ENCODE measurements at places on chromosomes 2 and 18.
A peak's percentile ranks its signal among the peaks of the same experiment; 100 is the strongest.

- no peak for DNase-seq
Measured at GRCh38 chr18:23890589-23890988, 124.0 kb upstream of the TTC39C start.

DNA sequence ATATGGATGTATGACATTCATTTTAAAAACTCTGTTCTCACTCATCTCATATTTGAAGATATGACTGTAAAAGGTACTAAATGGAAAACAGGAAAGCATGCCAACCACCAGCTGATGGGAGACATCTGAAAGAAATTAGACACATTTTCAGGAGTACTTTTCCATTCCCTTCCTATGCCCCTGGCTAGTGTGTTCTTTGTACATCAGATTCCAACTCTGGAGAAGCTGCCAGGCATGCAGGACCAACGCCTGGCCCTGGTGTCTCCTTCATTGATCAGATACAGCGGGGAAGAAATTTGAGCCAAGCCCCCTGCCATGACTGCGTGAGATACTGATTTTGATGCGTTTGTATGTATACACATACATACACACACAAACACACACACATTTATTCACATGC, 599.0 kb upstream of the SYT4 start:
- DNase-seq, result no peak

DNA sequence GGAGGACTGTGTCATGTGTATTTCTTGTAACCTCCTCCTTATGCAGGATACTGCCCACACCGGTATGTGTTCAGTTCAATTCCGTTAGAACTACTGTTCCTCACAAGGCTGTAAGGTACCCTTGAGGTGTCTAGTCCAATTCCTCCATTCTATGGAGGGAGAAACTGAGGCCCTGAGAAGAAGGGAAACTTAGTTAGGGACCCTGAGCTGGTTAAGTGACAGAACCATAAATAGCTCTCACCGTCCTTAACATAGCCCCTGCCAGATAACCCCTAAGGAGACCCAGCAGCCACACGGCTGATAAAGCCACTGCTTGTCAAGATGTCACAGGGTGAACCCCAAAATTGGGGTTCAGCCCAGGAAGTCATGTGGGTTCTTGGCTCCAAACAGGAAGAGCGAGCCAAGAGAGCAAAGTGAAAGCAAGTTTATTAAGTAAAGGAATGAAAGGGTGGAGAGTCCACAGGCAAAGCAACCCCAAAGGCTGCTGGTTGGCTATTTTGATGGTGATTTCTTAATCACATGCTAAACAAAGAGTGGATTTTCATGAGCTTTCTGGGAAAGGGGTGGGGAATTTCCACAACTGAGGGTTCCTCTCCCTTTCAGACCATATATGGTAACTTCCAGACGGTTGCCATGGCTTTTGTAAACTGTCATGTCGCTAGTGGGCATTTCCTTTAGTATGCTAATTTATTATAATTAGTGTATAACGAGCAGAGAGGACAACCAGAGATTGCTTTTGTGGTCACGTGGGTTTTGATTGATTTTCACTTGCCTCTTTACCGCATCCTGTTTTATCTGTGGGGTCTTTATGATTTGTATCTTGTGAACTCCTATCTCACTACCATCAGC, 83.4 kb upstream of the RTN4 start:
- no peak for DNase-seq

DNA sequence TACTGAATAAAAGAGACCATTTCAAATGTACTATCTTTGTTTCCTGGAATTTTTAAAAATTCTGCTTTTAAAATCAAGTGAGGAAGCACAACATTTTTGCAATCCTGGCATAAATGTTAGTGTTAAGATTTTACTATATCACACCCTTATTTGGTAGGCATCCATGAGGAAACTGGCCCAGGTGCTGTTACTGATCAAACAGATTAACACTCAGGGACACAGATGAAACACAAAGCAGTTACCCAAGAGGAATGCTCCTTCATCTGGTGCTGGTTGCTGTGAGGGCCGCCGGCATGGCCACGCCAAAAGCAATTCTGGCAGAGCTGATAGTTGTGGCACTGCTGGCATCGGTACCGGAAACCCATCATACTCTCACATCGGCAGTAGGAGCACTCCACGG, 96.8 kb downstream of the DTNB start:
- no peak for DNase-seq

DNA sequence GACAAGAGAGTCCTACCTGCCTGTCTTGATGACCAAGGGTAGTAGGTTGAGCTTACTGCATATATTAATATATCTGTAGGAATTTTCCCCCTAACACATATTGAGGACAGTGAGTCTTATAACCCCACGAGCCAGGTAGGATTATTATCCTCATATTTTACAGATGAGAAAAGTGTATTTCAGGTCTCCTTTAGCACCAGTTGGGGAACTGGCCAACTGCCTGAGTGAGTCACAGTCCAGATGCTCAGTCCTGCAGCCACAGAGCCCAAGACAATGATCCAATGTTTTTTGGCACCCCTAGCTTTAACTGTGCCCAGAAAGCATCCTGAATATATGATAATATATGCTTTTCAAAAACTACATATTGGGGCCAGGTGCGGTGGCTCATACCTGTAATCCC, 30.8 kb upstream of the GLS start:
- DNase-seq, result no peak

- peak; percentile 67 for DNase-seq
Measured at GRCh38 chr2:104434318-104434792, 419.6 kb upstream of the POU3F3 start.

GRCh38 chr2:77007686-77008085, 514.5 kb downstream of the LRRTM4 start:
- DNase-seq, result peak; percentile 44

DNA sequence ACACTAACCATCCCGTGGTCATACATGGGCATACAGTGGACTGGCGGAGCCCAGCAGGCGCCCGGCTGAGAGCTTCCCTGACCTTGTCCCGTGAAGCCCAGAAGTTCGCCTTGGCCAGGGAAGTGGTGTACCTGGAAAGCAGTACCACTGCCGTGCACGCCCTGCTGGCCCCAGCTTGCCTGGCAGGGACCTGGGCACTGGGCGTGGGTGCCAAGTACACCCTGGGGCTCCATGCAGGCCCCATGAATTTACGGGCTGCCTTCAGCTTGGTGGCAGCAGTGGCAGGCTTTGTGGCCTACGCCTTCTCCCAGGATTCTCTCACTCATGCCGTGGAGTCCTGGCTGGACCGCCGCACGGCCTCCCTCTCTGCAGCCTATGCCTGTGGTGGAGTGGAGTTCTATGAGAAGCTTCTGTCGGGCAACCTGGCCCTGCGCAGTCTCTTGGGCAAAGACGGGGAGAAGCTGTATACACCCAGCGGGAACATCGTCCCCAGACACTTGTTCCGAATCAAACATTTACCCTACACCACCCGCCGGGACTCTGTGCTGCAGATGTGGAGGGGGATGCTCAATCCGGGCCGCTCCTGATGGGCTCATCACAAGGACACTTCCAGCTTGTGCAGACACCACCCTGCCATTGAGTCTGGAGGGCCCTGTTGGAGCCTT, 2.3 kb downstream of the TMEM177 start:
- DNase-seq, result no peak

DNA sequence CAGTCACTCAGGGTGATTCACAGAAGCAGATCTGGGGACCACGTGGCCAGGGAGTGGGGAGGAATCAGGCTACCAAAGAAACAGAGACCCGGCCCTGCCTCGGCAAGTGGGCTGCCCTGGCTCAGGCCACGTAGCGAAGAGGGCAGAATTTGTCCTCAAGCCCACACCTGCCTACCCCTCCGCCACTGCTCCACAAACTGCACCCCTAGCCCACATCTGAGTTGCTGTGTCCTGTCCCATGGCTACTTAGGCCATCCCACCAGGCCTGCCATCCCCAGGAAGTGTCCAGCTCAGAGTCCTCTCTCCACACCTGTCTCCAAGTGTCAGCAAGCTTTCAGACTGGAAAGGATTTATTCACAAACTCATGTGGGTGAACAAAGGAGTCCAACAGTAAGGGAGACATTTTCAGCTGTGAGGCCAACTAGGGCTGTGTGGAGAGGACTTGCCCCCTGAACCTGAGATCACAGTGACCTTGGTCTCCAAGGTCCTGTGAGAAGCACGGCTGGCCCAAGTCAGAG, 31.7 kb upstream of the ASPRV1 start:
- no peak for DNase-seq

DNA sequence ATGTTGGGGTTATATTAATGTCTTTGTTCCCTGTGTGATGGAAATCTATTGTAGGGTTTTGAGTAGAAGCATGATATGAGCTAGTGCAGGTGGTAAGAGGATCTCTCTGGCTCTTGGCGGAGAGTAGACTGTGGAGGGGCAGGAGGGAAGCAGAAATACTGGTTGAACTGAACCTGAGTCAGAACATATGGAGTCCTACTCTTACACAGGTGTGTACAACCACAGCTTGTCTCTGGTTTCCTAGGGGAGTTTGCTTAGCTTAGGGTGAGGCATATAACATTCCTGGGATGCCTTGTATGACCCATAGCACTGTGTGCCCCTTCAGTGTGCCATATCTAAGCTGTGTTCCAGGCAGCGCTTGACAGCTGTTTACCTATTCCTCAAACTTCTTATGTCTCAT, 97.3 kb upstream of the GCFC2 start:
- DNase-seq, result no peak

- DNase-seq, result no peak
Measured at GRCh38 chr18:5747678-5748077, 147.6 kb downstream of the TMEM200C start.

GRCh38 chr2:142153601-142154000, 22.8 kb upstream of the LRP1B start:
- DNase-seq, result no peak

GRCh38 chr18:59353079-59353680, 5.9 kb downstream of the LMAN1 start:
- no peak for DNase-seq

- DNase-seq, result no peak
Measured at GRCh38 chr2:27946530-27947060, 56.1 kb downstream of the BABAM2 start.

DNA sequence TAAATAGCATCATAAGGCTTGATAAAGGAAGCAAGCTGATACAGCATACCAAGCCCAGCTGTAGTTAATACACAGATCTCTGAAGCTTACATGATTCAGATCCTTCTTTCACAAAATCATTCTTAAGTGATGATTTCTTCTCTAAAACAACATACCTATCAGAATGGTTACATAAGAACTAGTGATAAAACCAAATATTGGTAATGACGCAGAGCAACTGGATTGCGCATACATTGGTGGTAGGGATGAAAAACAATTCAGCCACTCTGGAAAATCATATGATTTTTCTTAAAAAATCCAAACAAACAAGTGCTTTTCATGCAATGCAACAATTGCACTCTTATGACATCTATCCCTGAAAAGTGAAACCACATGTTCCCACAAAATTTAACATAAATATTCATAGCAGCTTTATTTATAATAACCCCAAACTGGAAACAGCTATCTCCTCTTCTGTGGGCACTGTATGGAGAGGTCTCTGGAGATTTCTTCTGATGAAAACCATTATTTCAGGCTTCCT, 153.6 kb upstream of the DSEL start:
- no peak for DNase-seq

GRCh38 chr2:240640939-240641338, 15.7 kb downstream of the GPR35 start:
- peak; percentile 2 for DNase-seq

GRCh38 chr18:56804395-56804794, 153.2 kb downstream of the WDR7 start:
- no peak for DNase-seq

- DNase-seq, result peak; percentile 72
Measured at GRCh38 chr2:225274751-225275150, 124.8 kb upstream of the NYAP2 start.

DNA sequence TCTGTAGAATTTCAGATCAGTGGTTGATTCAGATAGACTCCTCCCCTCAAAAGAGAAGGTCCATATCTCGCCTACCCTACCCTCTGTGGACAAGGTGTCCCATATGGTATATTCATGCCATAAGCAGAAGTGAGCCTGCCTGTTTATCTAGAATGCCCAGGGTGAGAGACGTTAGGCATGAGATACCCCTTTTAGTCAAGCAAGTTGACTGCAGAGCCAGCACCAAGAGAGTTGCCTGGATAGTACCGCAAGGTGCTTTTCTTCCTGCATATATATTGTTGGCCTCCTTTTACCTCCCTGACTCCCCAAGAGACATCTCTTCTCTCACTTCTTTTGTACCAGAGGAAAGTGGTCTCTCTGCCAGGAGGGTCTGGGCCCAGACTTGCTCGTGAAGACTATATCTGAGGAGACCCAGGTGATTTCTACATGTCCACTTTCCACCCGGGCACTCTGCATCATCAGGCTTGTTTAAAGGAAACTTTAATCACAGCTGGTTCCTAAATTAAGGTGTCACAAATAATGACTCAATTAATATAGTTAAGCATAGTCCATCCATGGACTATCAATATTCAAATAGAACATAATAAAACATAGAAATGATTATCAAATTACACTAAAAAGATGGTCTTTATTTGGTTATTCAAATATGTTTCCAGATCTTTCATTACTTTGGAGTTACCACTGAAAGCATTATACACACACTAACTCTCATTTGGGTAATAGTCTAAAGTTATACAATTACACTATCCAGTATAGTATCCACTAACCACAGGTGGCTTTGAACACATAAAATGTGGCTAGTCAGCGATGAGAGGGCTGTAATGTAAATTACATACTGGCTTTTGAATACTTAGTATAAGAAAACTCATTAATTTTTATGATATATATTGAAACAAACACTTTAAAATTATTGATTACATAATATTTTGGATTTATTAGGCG, 4.1 kb downstream of the ITGA4 start:
- DNase-seq, result no peak

DNA sequence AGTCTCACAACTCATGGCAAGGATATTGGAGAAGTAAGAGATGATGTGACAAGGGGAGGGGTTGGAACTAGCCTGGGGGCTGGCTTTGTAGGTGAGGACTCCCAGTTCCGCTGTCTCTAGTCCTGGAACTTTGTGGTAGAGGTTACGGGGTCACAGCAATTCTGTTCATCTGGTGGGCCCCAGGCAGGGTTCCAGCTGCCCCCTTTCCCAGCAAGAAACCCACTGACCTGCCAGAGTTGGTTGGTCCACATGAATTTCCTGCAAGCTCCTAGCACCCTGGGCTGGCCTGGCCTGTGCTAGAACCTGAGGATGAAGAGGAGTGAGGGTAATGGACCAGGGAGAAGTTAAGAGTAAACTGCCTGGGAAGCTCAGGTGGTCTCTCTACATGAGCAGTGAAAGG, 41.3 kb downstream of the PSD4 start:
- no peak for DNase-seq

DNA sequence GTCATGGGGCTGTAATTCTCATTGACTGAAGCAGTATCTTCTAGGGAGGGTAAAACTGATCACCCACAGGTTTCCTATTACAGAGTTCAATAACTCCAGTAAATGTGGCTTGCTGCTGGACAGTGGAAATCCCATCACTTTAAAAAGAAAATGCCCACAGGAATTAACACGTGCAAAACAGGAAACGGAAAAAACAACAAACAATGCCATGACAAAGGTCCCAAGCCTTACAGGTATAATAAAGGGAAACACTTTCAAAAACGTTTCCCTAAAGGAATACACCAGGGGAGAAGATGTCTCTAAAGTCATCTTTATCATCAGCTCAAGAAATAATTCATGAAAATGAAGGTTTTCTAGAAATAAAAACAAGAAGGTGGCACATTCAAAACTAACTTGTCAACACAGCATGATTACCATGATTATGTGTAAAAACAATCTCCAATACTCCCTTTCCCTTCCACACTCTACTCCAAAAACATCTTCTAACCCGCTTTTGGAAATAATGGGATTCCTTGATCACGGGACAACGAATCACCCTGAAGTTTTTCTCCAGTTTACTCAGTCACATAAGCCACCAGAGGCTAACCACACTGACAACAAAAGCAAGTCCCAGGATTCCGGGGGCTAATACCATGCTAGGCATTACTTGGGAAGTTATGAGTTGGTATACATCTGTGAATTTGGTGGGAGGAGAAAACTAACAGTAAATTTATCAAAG, 167.9 kb downstream of the TCF4 start:
- no peak for DNase-seq

Measured in NCI-H1092 treated with DMSO at 0.1 percent for 48 hours (cell line).